Mucosa of descending colon (tissue), 3 donors: ENCODE measurements at places on chromosomes 2 and 18. TPM values are rescaled to one million over a fixed set of nuclear protein-coding genes. Genes with fewer than 3 reads are reported as not detected.

DNA sequence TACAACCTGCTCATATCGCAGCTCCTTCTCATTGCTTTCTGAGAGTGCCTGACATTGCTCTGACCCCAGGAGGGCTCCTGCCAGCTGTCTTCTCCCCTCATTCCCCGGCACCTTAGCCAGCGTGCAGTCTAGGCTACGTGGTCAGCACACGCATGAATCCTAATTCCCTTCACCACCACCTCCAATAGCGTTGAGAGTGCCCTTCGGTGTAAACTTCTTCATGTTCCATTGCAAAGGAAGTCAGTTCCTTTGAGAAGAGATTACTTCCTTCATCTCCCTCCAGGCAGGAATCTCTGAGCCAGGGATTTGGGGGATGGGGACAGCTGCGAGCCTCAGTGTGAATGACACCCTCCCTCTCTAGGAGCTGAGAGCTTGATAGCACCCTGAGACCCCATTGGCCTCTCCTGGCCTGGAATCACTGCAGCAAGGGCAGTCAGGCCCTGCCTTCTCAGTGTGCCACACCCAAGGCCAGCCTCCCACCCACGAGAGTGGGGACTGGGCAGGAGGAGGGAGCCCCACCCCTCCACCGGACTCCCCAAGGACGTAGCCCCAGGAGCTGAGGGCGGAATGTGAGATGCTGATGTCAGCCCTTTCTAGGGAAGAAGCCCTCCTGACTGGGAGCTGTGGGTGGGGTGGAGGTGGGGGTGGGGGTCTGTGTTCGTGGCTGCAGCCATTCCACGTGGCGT, 53.4 kb downstream of the SLC66A2 start:
- no peak for DNase-seq

DNA sequence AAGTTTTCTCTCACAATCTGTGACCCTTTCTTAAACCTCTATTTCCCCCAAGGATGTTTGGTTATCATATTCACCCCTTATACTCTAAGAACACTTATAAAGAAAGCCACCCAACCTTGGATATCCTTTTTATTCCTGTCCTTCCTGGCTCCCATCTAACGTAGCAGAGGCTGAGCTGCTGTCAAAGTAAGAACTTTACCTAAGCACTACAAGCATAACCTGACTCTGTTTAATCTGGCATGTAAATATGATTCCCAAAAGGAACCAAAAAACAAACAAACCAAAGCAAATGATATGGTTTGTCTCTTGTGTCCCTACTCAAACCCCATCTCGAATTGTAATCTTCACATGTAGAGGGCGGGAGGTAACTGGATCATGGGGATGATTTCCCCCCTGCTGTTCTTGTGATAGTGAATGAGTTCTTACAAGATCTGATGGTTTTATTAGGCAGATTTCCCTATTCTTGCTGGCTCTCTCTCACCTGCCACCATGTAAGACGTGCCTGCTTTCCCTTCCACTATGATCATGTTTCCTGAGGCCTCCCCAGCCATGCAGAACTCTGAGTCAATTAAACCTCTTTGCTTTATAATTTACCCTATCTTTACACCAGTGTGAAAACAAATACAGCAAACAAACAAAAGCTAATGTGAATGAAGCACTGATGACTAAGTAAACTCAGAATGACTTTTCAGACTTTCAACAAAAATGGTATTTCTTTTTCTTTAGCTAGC, 72.7 kb upstream of the SPOPL start:
- DNase-seq: no peak

DNA sequence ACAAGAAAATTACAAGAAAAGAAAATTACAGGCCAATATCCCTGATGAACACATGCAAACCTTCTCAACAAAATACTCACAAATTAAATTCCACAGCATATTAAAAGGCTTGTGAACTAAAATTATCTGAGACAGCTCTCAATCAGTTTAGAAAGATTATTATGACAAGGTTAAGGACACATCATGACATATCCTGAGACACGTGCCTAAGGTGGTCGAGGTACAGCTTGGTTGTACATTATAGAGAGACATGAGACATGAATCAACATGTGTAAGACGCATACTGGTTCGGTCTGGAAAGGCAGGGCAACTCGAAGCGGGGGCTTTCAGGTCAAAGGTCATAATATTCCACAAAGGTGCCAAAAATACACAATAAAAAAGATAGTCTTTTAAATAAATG, 598.3 kb upstream of the REG3G start:
- DNase-seq: no peak

DNA sequence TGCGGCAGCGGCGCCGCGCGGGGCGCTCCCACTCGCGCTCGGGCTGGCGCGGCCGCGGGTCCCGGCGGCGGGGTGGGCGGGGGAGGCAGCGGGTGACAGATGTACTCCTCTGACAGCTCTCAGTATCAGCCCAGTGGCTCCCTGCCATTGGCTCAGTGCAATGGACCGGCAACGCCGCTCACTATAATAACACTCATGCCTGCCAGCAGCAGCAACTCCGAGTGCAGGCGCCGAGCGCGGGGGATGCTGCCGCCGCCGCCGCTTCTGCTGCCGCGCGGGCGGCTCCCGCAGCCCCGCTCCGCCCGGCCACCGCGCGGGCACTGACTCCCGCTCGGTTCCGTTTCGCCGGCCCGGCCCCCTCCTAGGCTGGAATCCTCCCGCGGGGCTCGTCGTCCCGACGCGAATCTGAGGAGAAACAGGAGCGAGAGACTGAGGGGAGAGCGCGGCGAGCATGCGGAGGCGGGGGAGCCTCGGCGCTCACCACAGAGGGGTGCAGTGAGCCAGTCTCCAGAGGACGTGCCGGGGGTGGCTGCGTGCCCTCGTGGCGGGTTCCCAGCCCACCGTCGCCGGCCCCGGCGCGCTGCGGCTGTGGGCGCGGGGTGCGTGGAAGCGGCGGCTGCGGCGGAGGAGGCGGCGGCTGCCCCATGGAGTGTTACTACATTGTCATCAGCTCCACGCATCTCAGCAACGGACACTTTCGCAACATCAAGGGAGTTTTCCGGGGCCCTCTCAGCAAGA, at the start of gene ZNF804A:
TSS of gene ZNF804A (plus strand) at position 214 of the 738 bp plus-strand sequence. CDS start at position 645, 431 bp downstream.
- DNase-seq: peak; percentile 22

GRCh38 chr2:85189606-85190270, 56.5 kb downstream of the TCF7L1 start:
- no peak for DNase-seq

GRCh38 chr2:204663816-204664425, 118.6 kb downstream of the PARD3B start:
- no peak for DNase-seq

- no peak for DNase-seq
Measured at GRCh38 chr2:189236066-189236465, 56.5 kb upstream of the COL5A2 start.

- no peak for DNase-seq
Measured at GRCh38 chr2:59583173-59583765, 970.2 kb downstream of the BCL11A start.

DNA sequence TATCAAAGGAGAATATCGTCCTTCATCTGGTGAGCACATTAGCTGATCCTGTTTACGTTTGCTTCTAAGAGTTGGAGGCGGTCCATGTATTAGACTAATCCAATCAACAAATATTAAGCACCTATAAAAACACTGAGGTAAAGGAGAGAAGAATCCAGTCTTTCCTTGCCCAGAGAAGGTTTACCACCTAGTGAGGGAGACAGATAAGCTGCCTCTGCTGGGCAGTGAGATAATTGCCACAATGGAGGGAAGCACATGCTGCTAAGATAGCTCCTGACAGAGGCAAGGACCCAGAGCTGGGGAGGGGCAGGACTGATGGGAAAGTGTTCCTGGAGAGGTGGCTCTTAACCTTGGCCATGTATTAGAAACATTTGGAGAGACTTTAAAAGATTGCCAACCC, 36.7 kb upstream of the ST8SIA5 start:
- DNase-seq: no peak

DNA sequence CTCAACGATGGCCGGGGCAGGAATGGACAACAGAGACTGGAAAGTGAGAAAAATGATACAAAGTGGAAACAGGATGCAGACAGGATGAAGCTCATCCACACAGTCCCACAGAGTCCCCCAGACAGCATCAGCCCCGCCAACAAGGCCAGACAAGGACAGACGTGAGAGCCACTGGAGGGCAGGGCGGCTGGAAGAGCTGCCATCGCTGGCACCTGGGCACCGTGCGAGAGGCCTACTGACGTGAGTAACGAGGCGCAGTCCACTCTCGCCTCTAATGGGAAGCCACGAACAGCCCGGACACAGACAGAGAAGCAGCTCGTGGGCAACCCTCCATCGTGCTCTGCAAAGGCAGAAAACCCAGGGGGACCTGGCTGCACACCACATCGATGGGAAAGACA, 17.1 kb downstream of the HDAC4 start:
- peak; percentile 9 for DNase-seq

DNA sequence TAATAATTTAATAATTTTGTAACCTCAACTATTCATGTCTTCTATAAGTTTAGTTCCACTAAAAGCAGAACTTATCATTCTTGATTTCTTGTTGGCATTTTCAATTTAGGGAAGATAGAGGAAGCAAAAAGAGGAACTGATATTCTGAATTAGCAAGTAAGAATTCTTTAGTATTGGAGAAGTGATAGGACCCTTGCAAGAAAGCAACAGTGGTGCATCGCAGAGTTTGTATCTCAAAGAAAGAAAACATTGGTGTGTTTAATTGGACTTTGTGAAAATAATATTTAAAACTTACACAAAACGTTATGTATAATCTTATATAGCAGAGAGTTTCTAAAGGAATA, 36.5 kb upstream of the TNFRSF11A start:
- DNase-seq: no peak

GRCh38 chr2:74552914-74553811, 579 bp downstream of the LOXL3 start:
- DNase-seq: peak; percentile 28

GRCh38 chr2:37634914-37635503, 36.4 kb downstream of the CDC42EP3 start:
- no peak for DNase-seq

DNA sequence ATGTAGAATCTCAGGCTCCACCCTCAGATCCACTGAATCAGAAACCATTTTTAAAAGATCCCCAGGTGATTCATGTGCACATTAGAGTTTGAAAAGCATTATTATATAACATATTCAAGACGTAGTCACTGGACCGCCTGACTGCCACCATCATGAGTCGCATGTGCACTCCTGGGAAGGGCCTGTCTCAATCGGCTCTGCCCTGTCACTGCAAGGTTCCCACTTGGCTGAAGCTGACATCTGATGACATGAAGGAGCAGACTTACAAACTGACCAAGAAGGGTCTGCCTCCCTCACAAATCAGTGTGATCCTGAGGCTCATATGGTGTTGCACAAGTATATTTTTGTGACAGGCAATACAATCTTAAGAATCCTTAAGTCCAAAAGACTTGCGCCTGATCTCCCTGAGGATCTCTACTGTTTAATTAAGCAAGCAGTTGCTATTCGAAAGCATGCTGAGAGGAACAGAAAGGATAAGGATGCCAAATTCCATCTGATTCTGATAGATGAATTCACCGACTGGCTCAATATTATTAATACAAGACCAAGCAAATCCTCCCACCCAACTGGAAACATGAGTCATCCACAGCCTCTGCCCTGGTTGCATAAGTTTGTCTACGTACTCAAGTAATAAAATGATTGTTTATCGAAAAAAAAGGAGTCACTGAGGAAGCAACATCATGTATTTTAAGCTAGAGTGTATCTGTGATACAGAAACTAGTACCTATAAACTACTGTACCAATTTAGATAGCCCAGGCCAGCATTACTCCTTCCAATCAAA, 26.2 kb downstream of the ATAD2B start:
- peak; percentile 36 for DNase-seq

- no peak for DNase-seq
Measured at GRCh38 chr18:2146754-2147153, 424.6 kb downstream of the METTL4 start.

- DNase-seq: no peak
Measured at GRCh38 chr18:24065906-24066305, 51.4 kb downstream of the TTC39C start.

The TMEM247 gene
- total RNA-seq: not detected

The PIEZO2 gene
- total RNA-seq: 1.0 TPM

The ACKR3 gene
- total RNA-seq: 8.0 TPM

The THUMPD2 gene
- total RNA-seq: 11.4 TPM

The ALK gene
- 2.4 TPM for total RNA-seq

The OR6B2 gene
- not detected for total RNA-seq

The NXPH2 gene
- total RNA-seq: not detected

The CD226 gene
- total RNA-seq: 2.0 TPM

The ALPP gene
- total RNA-seq: not detected

The SLC40A1 gene
- 212 TPM for total RNA-seq

The RPS27A gene
- 808 TPM for total RNA-seq

The NETO1 gene
- total RNA-seq: not detected

The CD28 gene
- 1.3 TPM for total RNA-seq
